ENCODE measurements at places on chromosomes 2 and 18.

- DNase-seq, result no peak
Measured at GRCh38 chr2:239806758-239807434, 218.2 kb downstream of the NDUFA10 start.

GRCh38 chr2:217911283-217912097 lies 91.3 kb downstream of the TNS1 start:
- DNase-seq, result no peak

- DNase-seq, result no peak
Measured at GRCh38 chr18:8036551-8036950, 469.4 kb downstream of the PTPRM start.

GRCh38 chr18:13242797-13243196 lies 24.2 kb downstream of the LDLRAD4 start:
- DNase-seq, result no peak

DNA sequence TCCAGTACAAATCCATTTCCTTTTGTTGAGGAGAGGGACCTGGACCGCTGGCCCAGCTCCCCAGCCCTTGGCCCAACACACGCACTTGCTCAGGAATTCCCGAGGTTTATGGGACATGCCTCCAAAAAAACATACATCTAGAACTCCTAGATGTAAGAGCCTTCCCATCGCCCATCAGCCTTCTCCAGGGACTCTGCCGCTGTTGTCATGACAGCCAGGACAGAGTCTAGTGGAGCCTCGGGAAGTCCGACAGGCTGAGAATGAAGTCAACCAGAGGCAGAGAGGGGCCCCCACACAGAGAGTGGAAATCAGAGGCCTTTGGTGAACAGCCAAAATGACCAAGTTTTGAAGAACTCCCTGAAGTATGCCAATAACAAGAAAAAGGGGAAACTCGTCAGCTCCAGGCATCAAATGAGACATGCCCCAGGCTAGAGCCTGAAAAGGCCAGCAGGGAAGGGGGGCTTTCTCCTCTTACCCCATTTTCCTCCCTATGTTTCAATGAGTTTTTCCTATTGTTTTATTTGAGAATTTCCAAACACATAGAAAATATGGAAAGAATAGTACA lies 43.2 kb upstream of the CAB39 start:
- no peak for DNase-seq

DNA sequence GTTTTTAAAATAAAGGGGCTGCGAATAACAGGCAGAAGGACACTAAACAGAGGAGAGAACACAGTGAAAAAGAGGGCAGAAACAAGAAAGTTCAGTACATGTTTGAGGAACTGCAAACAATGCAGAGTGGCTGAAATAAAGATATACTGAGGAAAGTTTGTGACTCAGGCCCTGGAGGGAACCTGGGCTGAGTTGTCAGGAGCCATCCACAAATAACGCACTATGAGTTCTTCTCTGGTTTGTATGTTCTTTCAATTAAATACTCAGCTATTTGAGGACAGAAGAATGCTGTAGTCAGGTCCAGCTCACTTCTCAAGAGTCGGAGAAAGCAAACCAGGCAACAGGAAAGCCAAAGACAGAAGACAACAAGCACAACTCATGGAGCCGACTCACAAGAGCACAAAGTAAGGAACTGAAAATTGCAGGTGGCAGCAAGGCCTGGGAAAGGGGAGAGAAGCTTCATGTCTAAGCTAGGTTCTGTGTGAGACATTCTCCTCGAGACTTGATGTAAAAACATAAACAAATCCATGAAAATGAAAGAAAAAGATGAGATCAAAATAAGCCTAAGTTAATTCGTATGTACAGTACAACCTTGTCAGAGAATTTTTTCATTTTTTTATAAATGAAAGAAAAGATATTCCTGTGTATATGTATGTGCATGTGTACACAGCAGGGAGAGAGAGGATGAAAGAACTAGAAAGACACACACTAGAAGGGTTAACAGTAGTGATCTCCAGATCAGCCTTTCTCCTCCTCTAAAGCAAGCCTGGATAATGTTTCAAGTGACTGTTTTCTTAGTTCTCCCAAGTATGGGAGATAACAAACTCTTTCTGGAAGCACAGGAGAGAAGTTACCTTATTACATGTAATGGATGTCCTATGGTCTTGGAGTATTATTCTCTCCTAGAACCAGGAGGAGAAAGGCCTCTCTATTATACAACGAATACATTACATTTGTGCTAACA lies 41.5 kb downstream of the CHN1 start:
- no peak for DNase-seq

- no peak for DNase-seq
Measured at GRCh38 chr2:14930441-14930840, 297.9 kb downstream of the LRATD1 start.

GRCh38 chr2:212974692-212975091 lies 176.7 kb downstream of the IKZF2 start:
- DNase-seq, result no peak

DNA sequence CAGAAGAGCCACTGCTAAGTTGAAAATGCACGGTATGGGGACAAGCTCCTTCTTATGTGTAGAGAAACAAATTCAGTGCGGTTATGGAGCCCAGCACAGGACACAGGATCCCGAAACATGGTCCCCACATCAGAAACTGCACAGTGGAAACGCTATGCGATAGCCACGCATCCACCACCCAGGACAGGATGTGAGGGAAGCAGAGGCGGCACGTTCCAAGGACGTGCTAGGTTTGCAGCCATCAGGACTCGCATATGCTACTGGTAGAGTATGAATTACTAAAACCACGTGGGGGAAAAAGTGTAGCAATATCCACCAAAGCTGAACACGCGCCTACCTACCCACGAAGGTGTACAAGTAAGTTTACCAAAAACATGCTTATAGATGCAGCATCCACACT lies 34.7 kb upstream of the SNTG2 start:
- DNase-seq, result no peak

DNA sequence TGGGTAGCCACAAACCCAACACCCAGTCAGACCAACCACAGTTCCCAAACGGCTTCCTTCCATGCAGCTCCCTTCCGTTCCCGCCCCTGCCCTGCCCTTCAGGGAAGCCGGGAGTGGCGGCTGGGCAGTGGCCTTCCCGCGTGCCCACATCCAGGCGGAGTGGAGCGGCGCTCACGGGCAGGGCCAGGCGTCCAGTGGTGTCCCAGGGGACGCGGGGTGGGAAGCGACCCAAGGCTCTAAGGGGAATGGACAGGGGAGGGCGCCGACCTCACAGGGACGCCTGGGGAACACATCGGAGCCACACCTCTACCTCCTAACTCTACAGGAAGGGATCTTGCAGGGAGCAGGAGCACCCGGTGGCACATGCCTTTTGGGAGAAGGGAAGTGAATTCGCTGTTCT lies 225.9 kb upstream of the MGAT5 start:
- no peak for DNase-seq

- DNase-seq, result no peak
Measured at GRCh38 chr18:13225261-13225660, 6.7 kb downstream of the LDLRAD4 start.

DNA sequence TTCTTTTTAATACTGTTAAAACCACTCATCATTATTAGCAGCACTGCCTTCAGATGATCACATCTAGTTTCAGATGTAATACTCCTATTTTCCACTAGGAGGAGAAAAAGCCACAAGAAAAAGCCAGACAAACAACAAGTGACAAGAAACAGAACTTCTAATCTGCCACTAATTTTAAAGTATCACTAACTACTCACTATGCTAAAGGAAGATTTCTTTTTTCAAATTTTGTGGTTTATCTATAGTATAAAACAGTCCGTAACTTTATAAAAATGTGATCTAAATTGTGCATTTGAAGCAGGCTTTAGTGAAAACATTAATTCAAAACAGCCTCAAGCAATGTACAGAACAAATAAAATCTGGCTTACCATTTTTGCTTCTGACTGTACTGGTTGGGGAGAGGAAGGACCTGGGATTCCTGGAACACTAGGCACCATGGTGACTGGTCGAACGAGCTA lies 56.8 kb downstream of the ATF2 start:
- no peak for DNase-seq

DNA sequence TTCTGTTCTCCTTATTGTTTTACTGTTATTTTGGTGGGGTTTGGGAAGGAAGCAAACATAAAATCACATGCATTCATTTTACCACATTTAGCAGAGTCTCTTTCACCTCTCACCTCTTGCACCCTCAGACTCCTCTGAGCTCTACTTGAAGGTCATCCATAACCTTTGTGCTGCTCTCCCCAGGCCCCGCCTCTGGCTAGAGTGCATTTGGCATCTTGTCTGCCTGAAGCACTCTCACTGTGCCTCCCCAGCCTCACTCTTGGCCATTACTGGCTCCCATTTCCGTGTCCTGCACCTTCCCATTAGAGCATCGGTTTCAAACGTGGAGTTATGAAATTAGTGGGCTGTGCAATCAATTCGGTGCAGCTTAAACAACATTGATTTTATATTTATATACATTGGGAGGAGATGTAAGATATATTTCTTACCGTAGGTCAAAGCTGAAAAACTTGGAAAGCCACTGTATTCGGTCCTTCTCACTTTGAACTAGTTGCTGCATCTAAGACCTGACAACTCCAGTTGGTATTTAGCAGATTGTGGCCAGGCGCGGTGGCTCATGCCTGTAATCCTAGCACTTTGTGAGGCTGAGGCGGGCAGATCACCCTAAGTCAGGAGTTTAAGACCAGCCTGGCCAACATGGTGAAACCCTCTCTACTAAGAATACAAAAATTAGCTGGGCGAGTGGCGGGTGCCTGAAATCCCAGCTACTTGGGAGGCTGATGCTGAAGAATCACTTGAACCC lies 6.9 kb upstream of the ZFAND2B start:
- no peak for DNase-seq

GRCh38 chr2:130848526-130849210 lies 12.0 kb downstream of the ARHGEF4 start:
- DNase-seq, result no peak

- DNase-seq, result no peak
Measured at GRCh38 chr2:15796167-15796942, 144.0 kb upstream of the MYCN start.

GRCh38 chr2:12251121-12251520 lies 465.6 kb upstream of the TRIB2 start:
- no peak for DNase-seq

- DNase-seq, result no peak
Measured at GRCh38 chr2:179898873-179899272, 37.5 kb upstream of the ZNF385B start.

DNA sequence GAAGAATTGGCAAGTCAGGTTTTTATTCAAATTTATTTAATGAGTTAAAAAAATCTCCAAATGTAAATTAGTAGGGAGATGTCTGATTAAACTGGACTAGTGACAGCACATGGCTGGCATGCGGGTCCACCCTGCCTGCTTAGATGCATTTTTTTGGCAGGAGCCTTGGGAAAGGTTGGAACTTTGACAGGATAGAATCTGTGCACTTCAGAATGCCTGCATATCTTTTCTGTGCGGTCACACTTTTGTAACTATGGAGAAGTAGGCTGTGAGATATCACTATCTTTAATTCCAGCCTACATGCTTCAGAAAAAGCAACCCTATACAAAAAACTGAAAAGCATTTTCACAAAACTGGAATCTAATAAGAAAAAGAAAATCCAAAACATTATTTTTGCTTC lies 317.8 kb downstream of the MBD2 start:
- no peak for DNase-seq

DNA sequence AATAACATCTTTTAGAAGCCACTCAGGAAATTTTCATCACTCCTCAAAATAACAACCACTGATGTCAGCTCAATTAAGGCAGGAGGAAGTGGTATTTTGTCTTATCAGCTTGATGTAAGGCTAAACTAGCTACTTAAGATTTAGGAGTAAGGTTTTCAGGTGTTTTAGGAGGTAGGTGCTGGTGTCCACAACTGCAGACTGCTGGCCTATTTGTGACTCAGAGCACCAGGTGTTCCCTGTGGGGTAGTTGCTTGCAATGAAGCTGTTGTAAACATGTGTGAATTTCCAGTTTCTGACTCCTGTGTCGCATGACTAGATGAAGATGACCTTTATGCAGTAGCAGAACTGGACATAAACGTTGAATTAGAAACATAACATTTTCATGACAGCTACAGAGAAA lies 164.2 kb downstream of the THSD7B start:
- no peak for DNase-seq

DNA sequence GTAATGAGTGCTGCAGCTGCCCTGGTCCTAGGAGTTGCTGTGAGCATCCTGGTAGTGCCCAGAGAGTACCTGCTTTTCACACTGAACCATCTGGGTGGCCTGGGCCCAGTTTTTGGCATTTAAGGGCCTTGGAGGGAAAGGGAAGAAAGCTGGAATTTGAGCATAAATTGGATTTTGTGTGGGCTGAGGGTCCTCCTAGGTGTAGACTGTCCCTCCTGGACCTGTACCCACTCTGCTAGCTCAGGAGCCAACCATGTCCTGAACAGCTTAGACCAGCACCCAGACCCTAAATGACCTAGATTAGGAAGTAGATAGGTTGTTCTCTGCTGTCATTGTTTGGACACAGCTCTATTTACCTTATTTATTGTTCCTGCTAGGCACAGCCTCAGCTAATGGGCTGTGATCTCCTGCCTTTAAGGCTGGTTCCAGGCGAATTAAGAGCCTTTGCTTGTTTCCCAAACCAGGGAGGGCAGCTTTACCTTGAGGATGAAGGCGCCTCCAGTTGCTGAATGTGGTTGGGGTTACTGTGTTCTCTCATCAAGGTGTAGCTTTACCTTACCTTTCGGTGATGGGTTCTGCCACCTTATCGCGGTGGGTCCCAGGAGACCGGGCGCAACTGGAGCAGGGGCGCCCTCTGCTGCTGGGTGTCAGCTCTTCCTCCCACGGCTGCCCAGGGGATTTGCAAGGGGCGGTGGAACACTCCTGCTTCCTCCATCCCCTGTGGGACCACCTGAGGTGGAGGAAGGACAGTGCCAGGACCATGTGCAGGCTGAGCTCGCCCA lies 34.4 kb downstream of the ITGA6 start:
- no peak for DNase-seq

- no peak for DNase-seq
Measured at GRCh38 chr2:201122276-201122675, 6.3 kb downstream of the CFLAR start.

GRCh38 chr2:195659982-195660890 lies 3.2 kb downstream of the SLC39A10 start:
- DNase-seq, result no peak

DNA sequence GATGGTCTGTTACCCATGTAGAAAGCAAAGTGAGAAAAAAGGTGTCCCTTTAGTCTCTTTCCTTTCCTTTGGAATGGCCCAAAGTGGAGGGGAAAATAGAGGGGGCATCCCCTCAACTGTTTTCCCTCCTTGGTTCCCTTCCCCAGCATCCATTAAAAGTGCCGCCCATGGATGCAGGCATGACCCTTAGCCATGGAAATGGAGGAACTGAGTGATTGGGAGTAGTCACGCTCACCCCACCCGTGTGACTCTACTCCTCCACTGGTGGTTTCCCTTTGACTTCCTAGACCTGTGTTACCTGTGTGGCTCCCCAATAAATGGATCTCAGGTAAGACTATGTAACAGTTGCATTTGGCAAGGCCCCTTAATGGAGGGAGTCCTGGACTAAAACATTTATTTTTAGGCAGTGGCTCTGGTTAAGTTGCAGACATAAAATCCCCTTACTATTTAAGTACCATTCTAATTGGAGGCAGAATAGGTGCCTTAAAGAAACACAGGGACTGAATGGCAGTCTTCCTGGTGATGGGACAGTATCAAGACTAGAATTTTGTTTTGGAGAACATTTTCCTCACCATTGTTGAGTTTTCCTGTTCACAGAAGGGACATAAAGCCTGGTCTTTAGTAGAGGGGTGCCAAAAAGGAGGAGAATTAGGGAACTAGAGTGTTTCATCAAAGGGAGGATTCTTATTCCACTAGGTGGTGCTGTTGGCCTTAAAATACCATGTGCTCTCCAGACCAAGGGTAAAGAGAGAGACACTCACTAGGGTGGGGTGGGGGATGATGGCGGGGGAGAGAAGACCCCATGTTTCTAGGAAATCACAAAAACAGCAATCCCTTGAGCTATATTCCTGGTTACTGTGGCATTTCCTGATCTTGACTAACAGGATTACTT lies 25.7 kb upstream of the PLA2R1 start:
- DNase-seq, result no peak
